ENCODE measurements at places on chromosomes 5 and 9.
A peak's percentile ranks its signal among the peaks of the same experiment; 100 is the strongest.

- peak; percentile 35 for DNase-seq
These were observed 982 bp downstream of the EPB41L4A start for GRCh38 chr5:112417931-112418658.

GRCh38 chr5:96816411-96816939 lies 8.7 kb upstream of the ERAP1 start:
- no peak for DNase-seq

- no peak for DNase-seq
These were observed 5.1 kb downstream of the LIFR start for GRCh38 chr5:38551030-38552017.

GRCh38 chr9:74573640-74574191 lies 76.6 kb downstream of the RORB start:
- peak; percentile 37 for DNase-seq

- DNase-seq = peak; percentile 67
These were observed at the start of gene FGF18 for GRCh38 chr5:171418982-171419687. TSS of gene FGF18 (plus strand) at chr5:171419647. CDS start at chr5:171420200, 553 bp downstream.

DNA sequence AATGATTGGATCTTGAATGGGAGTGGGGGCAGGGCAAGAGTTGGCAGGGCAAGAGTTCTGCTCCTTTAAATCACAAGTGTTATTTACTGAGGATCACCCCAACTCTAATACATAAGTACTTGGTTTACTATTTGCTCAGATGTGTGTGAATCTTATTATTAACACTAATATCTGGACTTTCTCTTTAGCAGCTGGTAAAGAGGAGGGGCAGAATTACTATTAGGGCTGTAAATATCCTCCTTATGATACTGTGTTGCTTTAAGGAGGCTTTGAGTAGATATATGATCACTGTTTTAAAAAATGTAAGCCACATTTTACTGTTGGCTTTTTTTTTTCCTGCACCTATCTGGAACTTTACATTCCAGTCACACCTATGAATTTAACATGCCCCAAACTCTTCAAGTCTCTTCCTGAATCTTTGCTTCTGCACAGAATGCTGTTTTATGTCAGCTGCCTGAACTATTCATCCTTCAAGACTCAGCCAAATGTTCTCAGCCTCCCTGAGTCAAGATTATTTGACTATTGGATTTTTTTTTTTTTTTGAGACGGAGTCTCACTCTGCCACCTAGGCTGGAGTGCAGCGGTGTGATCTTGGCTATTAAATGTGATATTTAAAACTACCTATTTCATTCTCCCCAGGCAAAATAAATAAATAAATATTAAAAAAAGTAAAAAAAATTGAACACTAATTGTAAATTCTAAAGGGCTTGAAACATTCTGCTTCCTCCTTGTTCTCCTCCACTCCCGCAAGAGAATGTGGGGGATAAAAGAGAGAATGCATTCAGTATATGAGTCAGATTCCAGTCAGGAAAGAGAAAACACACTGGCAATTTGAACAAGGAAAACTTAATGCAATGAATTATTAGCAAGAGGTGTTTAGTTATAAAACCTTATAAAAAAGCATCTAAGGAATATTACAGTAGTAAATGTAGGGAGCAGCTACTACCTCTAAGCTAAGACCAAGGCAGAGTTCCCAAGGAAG lies 99.3 kb downstream of the FOCAD start:
- no peak for DNase-seq

- DNase-seq = no peak
These were observed 1.8 kb downstream of the PTGER4 start for GRCh38 chr5:40681363-40682153.

- DNase-seq = peak; percentile 34
These were observed 228.2 kb upstream of the TYRP1 start for GRCh38 chr9:12464910-12465512.

- no peak for DNase-seq
These were observed 483.7 kb upstream of the PIK3R1 start for GRCh38 chr5:67731886-67732285.

GRCh38 chr5:1021136-1021968 lies 12.8 kb downstream of the NKD2 start:
- peak; percentile 80 for DNase-seq

DNA sequence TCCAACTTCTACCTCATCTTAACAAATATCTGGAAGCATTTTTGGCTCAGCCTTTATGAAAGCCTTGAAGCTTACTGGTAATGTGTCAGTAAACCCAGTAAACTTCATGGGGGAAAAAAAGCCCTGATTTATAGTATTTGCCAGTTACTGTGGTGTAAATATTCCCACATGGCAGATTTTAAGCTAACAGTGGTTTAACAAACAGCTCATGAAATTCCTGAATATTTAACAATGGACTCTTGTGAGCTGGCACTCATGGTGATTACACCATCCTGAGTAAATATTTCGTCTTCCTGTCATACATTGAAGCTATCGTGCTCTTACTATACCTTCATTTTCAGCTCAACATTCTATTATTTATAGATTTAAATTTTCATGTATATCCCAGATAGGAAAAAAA lies 57.0 kb upstream of the ACOT12 start:
- no peak for DNase-seq

GRCh38 chr5:176296-176823 lies 14.9 kb upstream of the LRRC14B start:
- no peak for DNase-seq

GRCh38 chr9:26157411-26157810 lies 479.2 kb upstream of the TUSC1 start:
- DNase-seq = no peak

- no peak for DNase-seq
These were observed 114.3 kb upstream of the DAP start for GRCh38 chr5:10875201-10875768.

- no peak for DNase-seq
These were observed 711 bp downstream of the PGGT1B start for GRCh38 chr5:115262011-115262320.

- no peak for DNase-seq
These were observed 60.7 kb downstream of the ROR2 start for GRCh38 chr9:91889161-91889911.

DNA sequence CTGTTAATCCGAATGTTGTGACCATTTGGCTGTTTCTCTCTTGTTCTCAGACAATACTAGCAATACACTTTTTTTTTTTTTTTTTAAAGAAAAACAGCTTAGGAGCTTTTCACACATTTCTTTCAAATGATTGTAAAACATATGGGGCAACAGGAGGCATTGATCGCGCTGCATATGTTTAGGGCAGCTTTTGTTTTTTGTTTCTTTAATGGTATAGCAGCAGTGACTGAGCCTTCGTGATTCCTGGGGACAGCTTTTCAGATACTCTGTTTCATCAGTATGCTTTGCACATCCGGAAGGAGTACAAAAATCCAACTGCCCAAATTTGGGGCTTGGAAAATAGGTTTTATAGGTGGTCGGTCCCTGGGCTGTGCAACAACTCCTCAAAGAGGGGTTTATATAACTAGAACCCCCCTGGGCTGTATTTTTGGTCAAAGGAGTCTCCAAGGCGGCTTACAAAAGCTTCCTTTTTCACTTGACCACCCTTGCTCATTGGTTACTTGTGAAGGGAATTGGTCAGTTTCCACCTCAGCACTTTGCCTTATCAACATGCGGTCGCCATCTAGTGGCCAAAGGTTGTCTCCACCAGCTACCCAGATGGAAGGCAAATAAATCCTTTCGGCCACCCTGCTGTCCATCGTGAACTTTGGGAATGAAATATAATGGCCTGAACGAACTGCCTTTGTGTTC lies 91.8 kb downstream of the PDE6A start:
- peak; percentile 65 for DNase-seq

GRCh38 chr5:144237851-144238250 lies 67.2 kb downstream of the KCTD16 start:
- DNase-seq = no peak

DNA sequence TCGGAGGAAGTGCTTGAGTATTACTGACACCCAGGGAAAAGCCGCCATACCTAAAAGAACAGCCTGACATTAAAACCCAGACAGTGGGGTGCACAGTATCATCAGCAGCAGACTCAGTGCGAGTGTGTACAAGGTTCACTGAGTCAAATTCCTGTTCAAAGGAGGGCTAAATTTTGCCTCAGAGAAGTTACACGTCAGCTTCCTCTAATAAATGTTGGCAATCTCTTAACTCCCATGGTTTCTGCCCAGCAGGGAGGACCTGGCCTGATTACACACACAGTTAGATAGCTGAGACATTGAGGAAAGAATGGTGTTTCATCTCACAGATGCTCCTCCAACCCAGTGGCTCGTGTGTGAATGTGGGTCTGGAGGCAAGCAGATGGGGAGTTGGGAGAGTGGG lies 38.2 kb downstream of the NIPSNAP3B start:
- DNase-seq = no peak

DNA sequence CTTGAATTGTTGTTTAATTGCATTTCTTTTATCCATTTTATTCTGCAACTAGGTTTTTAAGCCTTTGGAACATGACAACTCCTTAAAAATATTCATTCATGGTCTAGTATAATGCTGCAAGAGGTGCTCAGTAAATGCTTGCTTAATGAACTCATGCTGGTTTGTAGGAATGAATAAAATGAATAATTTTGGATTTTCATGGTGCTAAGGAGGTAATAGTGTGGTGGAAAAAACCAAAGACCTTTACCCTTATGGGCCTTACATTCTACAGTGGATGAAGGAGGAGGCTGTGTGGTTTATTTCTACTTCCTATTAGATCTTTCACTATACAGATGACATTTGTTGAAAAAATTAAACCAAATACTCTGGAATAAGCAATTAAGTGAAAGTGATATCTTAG lies 43.4 kb downstream of the LRRTM2 start:
- no peak for DNase-seq

DNA sequence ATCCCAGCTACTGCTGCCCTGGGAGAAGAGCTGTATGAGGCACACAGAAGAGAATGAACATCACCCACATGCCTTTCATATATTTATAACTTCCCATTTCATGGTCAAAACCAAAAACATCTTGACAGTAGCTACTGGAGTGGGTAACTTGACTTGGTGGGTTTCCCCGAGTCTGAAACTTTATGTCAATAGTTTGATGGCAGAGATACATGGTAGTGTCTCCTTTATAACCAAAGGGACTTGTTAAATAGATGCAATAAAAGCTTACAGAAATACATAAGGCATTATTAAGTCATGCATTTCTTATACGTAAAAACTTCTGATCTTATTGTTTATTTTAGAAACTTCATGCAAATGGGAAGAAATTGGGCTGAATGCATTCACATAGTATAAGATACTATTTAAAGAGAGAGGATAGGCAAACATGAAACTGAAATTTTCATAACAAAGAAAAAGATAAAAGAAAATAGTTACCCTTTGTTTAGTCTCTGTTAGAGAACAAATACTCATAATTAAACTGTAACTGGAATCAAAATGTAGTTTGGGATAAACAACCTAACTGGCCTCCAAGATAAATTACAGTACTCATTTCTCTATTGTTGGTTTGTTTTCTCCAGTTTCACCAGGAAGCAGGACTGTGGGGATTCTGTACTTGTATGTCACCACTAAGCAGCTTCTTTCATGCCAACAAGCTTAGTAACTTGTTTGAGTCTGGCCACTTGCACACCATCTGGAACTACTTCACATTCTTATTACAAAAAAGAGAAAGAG lies 459.3 kb upstream of the MEF2C start:
- no peak for DNase-seq

DNA sequence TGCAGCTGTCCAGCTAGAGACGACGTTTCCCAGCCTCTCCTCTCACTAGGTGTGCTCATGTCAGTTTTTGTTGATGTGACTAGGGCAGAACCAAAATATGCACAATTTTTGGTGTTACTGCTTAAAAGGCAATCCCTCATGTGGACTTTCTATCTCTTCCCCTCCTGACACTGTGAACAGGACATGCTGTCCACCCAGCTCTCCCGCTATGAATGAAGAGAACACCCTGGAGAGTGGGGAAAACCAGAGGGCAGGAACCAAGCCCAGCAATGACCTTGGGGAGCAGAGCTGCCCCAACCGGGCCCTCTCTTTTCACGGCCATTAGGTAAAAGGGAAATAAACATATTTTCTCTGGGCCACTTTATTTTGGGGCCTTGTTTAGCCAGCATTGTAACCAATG lies 46.7 kb upstream of the TBC1D2 start:
- no peak for DNase-seq

- DNase-seq = no peak
These were observed 109.1 kb upstream of the RPS23 start for GRCh38 chr5:82387001-82387818.

DNA sequence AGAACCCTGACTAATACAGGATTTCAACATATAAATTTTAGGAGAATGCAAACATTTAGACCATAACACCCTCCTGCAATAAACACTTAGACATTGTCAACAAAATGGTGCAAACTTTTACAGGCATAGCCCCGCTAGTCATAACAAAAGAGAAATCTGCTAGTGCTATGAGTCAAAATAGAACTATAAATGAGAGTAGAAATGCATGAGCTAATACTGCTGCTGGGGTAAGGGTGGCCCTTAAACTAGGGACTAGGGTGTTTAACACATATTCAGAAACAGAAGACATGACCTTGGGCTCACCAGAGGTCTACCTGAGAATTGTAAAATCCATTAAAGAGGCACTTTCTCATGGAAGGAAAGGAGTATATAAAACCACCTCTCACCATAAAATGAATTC lies 131.6 kb downstream of the TLR4 start:
- DNase-seq = no peak

DNA sequence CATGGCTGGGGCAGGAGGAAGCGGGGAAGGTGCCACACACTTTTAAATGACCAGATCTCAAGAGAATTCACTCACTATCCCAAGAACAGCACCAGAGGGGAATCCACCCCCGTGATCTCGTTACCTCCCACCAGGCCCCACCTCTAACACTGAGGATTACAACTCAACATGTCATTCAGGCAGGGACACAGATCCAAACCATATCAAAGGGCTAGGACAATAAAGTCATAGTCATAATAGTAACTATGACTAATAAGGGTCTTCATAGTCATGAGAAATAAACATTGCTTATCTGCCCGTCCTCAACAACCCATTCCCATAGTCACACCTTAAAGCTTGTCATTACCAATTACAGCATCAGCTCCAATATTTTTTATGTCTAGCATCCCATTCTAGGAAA lies 65.3 kb upstream of the SMC2 start:
- no peak for DNase-seq

- DNase-seq = no peak
These were observed 9.7 kb downstream of the MRPL36 start for GRCh38 chr5:1789834-1790471.

DNA sequence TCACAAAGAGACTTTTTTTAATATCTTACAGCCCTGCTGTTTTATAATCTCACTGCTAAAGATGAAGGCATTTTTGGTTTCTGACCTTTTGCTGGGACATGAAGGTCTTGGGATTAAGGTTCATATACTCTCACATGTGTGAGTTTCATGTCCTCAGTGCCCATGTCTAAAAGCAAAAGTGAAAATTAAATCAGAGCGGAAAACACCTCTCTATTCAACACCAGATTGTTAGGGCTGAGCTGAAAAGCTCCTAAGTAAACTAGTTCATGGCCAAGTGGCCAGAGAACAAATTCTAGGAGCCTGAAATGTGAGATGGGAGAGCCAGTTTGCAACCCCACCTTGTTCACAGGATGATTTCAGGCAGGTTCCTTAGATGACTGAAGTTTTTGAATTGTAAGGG lies 110.9 kb downstream of the GRIA1 start:
- no peak for DNase-seq

GRCh38 chr5:132375957-132376356 lies 6.4 kb downstream of the SLC22A5 start:
- DNase-seq = no peak
